ENCODE measurements at places on chromosomes 3 and 15.

GRCh38 chr3:49939858-49940666, at the start of gene RBM6:
TSS of gene RBM6 (plus strand) at chr3:49940150. CDS start at chr3:49962642, 22,492 bp downstream.
- DNase-seq: peak; percentile 87

DNA sequence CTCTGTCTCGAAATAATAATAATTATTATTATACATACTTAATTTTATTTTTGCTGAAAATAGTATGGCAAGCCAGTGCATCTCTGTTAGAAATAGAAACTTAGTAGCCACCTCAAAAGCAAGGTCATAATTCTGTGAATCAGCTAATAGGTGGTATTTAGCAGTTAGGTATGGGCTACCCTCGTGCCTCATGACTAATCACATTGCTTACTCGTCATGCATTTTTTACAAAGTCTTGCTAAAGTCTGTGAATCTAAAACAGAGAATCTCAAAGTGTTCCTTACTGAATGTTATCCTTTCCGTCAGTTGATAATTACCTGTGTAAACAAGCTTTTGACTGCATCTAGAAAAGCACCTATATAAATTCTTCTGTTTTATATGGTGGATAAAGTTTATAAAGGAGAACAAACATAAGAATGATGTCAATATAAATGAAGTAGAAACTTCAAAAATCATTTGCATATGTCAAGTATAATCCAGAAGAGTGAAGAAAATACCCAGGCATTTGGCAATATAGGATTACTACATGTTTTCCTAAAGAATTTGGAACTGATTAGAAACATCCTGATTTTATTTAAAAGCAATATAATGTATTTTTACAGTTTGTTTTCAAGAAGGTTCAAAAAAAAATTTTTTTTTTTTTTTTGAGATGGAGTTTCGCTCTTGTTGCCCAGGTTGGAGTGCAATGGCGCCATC, 6.2 kb downstream of the PPARG start:
- DNase-seq: no peak

DNA sequence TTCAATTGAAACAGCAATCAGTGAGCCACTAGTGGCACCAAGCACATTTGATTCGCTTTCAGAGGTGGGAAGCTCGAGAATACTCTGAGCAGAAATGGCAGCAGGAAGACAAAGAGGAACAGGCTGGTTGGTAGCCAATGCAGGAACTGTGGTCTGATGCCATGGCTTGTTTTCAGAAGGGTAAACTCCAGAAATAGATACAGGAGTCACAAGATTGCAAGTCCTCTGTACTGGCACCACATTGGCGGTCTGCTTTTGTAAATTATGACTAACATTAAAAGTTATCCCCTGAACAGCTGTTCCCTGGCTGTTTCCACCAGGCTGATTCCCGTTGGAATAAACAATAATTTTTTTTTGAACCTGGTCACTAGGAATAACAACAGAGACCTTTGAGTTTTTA, 35.5 kb downstream of the USF3 start:
- no peak for DNase-seq

DNA sequence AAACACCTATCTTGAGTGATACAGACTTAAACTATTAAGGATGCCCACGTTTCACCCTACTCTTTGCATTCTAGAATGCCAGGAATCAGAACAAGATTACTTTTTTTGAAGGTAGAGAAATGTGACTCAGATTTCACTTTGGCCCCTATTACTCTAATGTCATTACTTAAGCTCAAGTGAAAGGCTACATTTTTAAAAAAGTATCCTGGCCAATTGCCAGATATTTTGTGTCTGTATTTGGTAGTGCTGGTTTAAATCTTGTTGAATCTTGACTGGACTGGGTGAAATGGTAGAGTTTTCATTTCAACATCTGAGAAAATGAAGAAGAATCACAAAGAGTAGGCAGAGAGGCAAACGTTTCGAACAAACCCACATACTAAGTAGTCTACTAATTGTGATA, 218.2 kb upstream of the UBE2E1 start:
- DNase-seq: no peak

DNA sequence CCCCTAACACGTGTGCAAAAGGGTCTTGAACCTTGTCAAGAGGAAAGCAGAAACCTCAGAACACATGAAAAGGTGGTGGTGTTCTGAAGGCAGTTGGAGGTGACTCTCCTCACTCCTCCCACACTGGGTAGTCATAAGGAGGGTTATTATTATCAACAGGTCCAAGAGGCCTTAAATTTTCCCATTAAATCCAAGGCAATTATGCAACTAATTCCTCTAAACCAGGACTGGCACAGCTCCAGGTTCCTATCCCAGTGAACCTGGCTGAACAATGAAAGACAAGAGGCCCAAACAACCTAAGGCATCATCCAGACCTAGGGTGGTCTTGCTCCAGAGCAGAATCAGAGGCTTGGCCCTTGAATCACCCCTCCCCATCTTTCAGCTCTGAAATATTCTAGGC, 15.0 kb downstream of the MYLK start:
- no peak for DNase-seq

DNA sequence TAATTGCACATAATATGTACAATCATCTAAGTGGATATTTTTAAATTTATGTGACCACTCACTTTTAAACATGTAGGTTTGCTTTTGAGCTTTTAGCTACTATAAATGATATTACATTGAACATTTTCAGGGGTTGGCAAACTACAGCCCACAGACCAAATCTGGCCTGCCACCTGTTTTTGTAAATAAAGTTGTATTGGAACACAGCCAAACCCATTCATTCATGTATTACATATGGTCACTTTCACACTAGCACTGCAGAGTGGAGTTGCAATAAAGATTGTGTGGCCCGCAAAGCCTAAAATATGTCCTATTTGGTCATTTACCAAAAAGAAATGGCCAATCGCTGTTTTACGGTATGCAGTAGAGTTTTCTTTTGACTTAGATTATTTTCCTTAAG, 21.2 kb downstream of the CMTM7 start:
- DNase-seq: no peak

GRCh38 chr3:170520996-170521395, 64.9 kb downstream of the SLC7A14 start:
- DNase-seq: no peak

Measured in activated CD4-positive, CD25-positive, alpha-beta regulatory T cell (primary cell).